Stimulated activated CD8-positive, alpha-beta memory T cell treated with anti-CD3 and anti-CD28 coated beads, Interleukin-12 subunit alpha, Interleukin-12 subunit beta, amount 100 ng/mL, for 1 hour (primary cell): ENCODE measurements at places on chromosomes 6 and 20.

- DNase-seq: peak; percentile 71
These were observed at the start of the genes FAM217B and PPP1R3D for GRCh38 chr20:59940129-59940955. Gene FAM217B (plus strand): TSS chr20:59940389. CDS start chr20:59943944, 3,555 bp downstream. Gene PPP1R3D (minus strand): TSS chr20:59940305. CDS start chr20:59939931, 374 bp downstream.

DNA sequence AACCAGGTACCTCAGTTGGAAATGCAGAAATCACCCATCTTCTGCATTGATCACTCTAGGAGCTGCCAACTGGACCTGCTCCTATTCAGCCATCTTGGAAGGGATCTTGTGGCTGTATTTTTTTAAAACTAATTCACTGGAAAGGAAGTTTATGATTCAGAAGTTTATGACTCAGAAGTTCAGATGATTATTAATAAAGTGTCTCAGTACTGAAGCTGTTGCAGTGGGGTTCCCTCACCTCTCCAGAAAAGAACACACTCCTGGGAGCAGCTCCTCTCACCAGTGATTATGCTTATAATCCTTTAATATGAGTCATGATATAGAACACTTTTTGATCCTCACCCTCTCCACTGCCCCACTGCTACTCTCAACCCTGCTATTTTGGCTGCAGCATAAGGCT lies 291.2 kb upstream of the HS3ST5 start:
- DNase-seq: no peak

DNA sequence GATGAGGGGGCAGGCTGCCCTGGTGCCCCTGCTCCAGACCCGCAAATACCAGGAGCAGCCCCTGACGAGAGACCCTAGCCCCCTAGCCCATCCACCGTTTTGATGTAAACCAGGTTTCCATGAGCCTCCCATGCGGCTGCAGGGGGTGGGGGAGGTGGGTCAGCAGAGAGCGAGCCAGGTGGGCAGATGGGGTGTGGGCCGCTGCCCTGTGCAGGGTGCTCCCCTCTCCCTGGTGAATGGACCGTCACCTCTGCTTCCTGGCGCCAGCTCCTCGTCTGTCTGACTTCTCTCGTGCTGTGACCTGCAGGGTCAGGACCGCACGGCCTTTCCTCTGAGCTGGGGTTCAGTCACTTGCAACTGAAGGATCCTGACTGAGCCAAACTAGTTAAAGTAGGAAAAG lies 15.7 kb upstream of the BHLHE23 start:
- no peak for DNase-seq

- DNase-seq: no peak
These were observed 112.0 kb upstream of the BEND6 start for GRCh38 chr6:56842686-56843475.

DNA sequence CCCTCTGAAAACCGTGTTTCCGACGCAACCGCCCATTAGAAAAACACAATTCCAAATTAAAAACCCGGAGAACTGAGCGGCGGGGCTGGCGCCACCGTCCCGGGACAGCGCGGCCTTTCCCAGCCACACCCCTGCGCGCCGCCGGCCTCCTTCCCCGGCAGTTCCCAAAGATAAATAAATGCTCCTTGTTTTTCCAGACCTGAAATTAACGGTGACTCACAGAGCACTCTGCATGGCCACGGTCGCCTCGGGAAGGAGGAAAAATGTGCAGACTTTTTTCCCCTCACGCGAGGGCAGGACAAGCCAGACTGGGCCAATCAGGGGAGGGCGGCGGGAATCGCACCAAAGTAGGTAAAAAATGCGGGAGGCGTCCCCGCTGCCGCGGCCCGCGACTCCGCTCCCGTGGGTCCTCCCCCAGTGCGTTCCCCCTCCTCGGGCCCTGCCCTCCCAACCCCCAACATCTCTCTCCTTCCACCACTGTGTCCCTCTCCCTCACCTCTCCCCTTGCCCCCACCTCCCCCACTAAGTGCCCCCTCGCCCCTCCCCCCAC lies 828 bp upstream of the DSTN start:
- DNase-seq: no peak

DNA sequence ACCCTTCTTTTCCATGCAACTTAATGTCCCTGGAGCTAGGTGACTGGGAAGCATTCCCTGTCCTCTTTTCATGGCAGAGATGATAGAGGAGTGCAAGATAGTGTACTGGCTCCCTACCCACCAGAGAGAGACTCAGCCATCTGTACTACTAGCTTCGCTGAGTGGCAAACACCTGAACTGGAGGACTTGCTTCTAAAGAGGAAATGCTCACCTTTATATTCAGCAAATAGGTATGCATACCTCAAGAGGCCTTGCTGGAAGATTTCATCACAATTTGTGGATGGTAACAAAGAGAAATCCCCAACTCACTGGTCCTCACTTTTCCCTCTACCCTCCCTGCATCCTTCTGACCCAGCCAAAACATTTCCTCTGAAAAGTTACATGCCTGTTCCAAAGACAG lies 124.1 kb downstream of the FOXA2 start:
- DNase-seq: no peak

DNA sequence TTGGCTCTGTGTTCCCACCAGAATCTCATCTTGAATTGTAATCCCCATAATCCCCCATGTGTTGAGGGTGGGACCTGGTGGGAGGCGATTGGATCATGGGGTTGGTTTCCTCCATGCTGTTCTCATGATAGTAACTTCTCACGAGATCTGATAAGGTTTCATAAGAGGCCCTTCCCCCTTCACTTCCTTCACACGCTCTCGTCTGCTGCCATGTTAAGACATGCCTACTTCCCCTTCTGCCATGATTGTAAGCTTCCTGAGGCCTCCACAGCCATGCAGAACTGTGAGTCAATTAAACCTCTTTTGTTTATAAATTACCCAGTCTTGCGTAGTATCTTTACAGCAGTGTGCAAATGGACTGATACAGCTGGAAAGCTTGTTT lies 90.0 kb downstream of the ELOVL5 start:
- no peak for DNase-seq

DNA sequence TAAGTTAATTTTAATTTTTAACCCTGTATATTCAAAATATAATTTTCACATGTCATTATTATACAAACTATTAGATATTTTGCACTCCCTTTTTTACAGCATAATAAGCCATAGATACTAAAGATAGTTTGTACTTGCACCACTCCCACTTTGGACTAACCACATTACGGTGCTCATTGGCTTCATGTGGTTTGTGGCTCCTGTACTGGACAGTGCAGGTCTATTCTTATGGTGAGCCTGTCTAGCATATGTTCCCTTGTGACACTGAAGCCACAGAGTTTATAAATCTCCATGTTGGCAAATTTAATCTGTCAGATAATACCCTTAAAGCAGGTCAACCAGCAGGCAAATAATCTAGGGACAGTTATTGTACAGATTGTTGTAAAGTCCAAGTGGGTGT lies 354.4 kb upstream of the KCNQ5 start:
- no peak for DNase-seq

DNA sequence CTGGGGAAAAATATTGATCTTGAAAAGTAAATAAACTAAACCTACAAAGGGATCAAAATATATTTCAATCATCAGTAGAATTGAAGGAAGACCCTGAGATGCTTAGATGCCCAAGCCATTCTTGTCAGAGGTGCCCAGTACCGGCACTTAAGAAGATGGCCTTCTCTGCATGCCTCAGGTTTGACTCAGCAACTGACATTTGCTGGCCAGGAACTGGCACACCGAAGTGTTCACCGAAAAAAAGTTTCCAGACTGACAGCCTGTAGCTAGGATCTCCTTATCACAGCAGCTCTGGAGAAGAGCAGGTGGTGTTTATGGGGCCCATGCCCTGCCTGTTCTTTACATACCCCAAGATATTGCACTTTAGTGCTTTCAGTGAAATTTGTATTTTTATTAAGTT lies 203.2 kb downstream of the MOXD1 start:
- no peak for DNase-seq

DNA sequence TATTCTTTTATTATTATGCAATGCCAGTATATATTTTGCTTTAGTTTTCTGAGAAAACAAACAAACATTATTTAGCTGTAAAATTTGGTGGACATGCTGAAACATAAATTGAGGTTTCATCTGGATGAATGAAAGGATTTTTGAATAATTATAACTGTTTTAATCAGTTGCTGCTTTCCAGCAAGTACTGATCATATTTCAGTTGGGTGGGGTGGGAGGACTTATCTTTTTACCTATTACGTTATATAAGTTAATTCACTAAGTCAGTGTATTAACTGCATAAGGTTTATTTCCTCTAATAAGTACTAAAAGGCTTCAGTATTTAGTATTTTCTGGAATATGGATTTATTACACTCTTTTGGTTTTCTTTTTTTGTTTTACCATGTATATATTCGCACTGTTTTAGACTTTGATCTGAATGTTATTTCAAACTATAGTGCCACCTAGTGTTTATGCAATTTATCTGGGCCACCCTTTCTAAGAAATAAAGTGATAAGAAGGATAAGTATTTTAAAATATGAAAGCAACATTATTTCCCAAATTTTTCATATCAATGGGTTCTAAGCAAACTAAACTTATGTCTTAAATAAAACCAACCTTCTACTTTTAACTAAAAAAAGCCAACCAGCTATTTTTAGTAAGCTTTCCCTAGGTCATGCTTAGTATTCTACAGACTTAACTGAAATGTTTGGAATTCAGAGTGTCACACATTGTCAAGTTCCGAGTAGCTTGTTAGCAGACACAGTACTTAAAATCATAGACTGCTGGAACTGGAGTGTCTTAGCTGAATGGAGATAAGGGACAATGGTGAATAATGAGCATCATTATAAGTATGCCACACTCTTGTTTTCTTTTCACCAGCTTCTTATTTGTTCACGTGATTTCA lies 105.4 kb upstream of the MCHR2 start:
- DNase-seq: no peak

- peak; percentile 5 for DNase-seq
These were observed 52.5 kb downstream of the ALDH5A1 start for GRCh38 chr6:24547243-24547642.

DNA sequence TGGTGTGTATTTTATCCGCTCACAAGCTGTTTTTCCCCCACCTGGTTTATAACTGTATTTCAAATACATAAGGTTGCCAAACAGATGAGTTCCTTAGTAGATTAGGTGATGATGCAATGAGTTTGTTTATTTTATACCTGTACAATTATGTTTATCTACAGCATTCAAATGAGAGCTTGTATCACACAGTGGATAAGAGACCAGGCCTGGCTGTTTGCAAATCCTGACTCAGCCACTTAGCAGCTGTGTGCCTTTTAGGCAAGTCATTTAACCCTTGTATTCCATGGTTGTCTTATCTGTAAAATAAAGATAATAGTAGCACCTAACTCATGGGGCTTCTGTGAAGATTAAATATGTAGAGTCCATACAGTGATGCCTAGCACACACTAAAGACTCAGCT lies 143.7 kb downstream of the MOXD1 start:
- no peak for DNase-seq

- no peak for DNase-seq
These were observed 544 bp upstream of the KHDC1 start for GRCh38 chr6:73263570-73263909.

GRCh38 chr20:11847827-11848226 lies 69.9 kb upstream of the BTBD3 start:
- no peak for DNase-seq

- DNase-seq: no peak
These were observed 10.3 kb upstream of the TAAR9 start for GRCh38 chr6:132527791-132528190.

DNA sequence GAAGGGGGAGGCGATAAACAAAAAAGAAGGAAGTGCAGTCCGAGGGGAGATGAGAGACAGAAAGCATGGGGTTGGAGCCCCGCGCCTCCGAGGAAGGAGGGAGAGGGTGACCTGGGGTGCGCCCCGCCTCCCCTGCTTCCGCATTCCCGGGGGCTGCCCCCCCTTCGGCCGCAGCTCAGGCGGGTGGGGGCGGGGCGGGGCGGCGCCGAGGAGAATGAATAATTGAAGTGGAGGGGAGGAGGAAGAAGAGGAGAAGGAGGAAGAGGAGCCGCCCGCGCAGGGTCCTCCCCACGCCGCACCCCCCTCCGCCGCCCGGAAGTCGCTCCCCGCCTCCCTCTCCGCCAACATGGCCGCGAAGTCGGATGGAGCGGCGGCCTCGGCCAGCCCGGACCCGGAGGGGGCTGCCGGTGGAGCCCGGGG lies at the start of gene XKR7:
TSS of gene XKR7 (plus strand) at position 322 of the 420 bp plus-strand sequence. CDS start at position 347, 25 bp downstream.
- no peak for DNase-seq

GRCh38 chr6:165585060-165585459 lies 78.0 kb downstream of the PDE10A start:
- no peak for DNase-seq

- no peak for DNase-seq
These were observed 95.5 kb downstream of the ASXL1 start for GRCh38 chr20:32453467-32454163.

DNA sequence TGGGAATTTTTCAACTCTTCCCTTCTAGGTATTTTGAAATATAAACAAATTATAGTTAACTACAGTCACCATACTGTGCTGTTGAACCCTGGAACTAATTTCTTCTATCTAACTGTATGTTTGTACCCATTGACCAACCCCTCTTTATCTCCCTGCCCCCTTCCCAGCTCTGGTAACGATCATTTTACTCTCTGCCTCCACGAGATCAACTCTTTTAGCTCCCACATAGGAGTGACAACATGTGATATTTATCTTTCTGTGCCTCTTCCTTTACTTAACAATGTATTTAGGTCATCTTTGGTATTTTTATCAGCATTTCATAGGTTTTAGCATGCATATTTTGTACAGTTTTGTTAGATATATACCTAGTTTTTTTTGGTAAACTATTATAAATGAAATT lies 45.9 kb downstream of the ASXL1 start:
- no peak for DNase-seq

DNA sequence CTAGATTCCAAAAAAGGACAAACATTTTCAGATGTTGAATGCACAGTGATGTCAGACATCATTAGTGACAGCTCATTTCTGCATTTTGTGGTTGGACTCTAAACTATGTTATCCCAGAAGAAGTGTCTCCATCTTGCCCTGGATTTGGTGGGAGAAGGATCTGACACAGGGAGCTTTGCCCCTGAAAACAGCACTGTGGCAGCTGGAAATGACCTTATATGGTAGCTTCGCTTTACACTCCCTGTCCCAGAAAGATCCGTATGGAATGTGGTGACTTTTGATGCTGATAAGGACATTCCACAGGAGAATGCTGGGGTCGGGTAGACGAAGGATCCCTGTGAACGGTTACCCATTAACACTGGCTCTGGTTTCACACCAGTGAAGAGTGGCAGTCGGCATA lies 87.2 kb upstream of the EDN1 start:
- no peak for DNase-seq
